ENCODE measurements at places on chromosomes 3 and 15.

GRCh38 chr15:98684436-98684835 is 36.1 kb downstream of the IGF1R start:
- no peak for DNase-seq

DNA sequence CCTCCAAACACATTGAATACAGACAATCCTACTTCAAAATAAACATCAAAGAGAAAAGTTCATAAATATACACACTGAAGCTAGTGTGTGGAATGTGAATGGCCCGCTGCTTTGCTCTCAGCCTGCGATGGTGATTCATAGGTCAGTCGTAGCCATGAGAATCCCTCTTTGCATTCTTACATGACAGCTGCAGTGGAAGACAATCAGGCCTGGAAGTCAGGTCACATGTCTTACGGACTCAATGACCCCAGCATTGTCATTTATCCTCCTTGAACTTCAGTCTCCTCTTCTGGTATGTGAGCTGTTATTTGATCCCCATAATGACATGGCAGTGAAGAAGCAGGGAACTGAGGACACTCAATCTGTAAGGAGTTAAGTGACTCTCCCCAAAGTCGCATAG is 217.8 kb upstream of the EOMES start:
- no peak for DNase-seq

GRCh38 chr3:109241459-109242186 is 74.7 kb downstream of the DPPA2 start:
- no peak for DNase-seq

- no peak for DNase-seq
Observed at GRCh38 chr3:71548705-71549384, 34.7 kb downstream of the FOXP1 start.

- DNase-seq, result no peak
Observed at GRCh38 chr3:65268426-65268825, 580.6 kb upstream of the ADAMTS9 start.

- no peak for DNase-seq
Observed at GRCh38 chr15:30830961-30831360, 72.8 kb upstream of the FAN1 start.

DNA sequence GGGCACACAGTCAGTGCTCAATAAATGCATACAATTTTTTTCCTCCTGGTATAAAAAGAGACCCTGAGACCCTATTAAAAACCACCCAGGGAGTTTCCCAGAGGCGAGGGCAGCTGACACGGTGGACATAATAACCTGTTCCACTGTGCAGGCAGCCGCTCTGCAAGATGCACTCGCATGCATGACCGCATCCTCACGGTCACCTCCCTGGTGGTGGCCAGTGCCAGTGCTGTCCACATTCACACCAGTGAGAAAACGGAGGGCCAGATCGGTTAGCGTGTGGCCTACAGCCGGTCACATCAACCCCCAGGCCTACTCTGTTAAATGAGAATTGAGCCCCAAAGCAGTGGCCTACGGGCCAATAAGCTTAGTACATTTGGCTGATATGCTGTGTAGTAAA is 24.8 kb downstream of the SH3BP5 start:
- no peak for DNase-seq

DNA sequence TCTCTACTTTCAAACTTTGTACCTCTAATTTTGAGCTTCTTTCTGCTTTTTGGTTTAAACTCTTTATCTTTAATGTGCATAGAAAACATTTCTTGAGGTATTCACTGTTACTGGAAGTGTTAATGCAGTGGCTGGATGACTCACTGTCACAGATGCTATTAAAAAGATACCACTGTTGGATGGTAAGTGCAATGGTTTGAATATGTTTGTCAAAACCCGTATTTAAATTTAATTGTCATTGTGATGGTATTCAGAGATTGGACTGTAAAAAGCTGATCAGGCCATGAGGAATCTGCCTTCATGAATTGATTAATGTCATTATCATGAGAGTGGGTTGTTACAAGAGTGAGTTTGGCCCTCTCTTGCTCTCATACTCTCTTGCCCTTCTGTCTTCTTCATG is 70.6 kb downstream of the AP4E1 start:
- DNase-seq, result no peak

DNA sequence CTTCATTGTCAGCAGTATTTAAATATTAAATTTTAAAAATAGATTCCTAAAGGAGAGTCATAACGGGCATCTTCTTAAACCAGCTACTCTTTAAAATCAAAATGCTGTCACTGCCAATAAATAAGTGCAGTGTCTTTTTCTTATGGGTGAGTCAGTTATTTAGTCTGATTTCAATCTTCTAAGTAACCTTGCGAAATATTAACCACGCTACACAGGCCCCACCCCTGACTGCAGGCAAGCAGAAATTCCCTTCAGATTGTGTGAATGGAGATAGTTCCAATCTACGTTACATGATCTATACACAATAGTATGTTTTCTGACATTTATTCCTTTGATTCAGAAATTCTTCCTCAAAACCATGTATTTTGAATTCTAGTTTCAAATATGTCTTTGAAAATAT is 141.5 kb downstream of the GADL1 start:
- peak; percentile 37 for DNase-seq

GRCh38 chr3:66477856-66478255 is 23.0 kb downstream of the LRIG1 start:
- no peak for DNase-seq

Measured in DND-41 (cell line).